ENCODE measurements at places on chromosomes 11 and 22.

DNA sequence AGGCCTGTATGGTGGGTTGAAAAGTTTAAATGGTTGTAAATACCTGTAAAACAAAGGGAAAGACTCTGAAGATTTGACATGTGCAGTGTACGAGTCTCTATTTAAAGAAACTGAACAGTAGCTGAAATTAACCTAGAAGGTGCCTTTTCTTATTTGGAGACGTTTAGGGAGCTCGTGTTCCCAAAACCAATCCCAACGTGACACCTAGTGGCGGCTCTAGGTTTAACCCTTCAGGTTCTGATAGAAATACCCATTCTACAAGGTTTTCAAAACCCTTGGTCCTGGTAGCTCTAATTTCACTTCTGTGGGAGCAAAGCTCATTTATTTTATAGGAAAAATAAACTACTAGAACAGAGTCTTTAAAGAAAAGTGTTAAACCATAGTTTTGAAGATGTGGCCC lies 258.3 kb downstream of the LRRC4C start:
- peak; percentile 16 for DNase-seq

- DNase-seq = peak; percentile 40
Measured at GRCh38 chr11:10540546-10540914, 457 bp downstream of the RNF141 start.

GRCh38 chr11:89021339-89021738 lies 44.4 kb downstream of the GRM5 start:
- no peak for DNase-seq

GRCh38 chr11:11512502-11512901 lies 109.3 kb downstream of the GALNT18 start:
- DNase-seq = no peak

DNA sequence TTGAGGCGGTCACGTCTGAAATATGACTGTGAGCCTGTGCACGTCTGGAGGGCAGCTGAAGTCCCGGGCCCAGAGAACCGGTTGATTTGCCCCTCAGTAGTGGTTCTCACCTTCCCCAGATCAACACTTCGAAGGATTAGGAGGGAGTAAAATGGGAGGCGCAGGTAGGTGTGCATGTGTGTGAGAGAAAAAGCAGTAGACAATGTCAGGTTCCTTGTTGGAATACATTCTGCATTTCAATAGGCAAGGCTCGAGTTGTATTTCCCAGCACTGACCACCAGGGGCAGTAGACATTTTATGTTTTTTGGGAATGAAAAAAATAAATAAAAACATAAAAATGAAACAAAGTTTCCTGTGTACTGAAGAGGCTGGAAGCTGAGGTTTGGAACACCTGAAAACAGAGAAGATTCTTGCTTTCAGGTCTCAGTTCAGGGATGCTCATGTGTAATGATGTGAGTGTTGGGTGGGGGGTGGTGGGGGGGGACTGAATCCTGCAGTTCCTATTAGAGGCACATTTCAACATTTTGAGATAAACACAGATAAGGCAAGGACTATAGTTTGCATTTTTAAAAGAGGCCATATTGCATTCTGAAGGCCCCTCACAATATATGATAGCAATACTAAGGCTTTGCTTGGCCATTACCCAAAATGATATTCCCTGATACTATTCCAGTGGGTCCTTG lies 333.9 kb downstream of the CADM1 start:
- DNase-seq = no peak

- DNase-seq = no peak
Measured at GRCh38 chr11:65215441-65216076, 33.8 kb downstream of the CAPN1 start.

- DNase-seq = peak; percentile 37
Measured at GRCh38 chr22:29343313-29343805, 27.9 kb upstream of the RASL10A start.

- DNase-seq = no peak
Measured at GRCh38 chr22:45731798-45732495, 60.3 kb downstream of the ATXN10 start.

- DNase-seq = no peak
Measured at GRCh38 chr11:24478718-24479117, 18.1 kb upstream of the LUZP2 start.

GRCh38 chr22:38733329-38733723 lies 22.5 kb downstream of the SUN2 start:
- DNase-seq = peak; percentile 10

- peak; percentile 61 for DNase-seq
Measured at GRCh38 chr22:20013382-20013871, 3.2 kb downstream of the ARVCF start.

- no peak for DNase-seq
Measured at GRCh38 chr22:48804811-48805301, 1022.8 kb downstream of the BRD1 start.

DNA sequence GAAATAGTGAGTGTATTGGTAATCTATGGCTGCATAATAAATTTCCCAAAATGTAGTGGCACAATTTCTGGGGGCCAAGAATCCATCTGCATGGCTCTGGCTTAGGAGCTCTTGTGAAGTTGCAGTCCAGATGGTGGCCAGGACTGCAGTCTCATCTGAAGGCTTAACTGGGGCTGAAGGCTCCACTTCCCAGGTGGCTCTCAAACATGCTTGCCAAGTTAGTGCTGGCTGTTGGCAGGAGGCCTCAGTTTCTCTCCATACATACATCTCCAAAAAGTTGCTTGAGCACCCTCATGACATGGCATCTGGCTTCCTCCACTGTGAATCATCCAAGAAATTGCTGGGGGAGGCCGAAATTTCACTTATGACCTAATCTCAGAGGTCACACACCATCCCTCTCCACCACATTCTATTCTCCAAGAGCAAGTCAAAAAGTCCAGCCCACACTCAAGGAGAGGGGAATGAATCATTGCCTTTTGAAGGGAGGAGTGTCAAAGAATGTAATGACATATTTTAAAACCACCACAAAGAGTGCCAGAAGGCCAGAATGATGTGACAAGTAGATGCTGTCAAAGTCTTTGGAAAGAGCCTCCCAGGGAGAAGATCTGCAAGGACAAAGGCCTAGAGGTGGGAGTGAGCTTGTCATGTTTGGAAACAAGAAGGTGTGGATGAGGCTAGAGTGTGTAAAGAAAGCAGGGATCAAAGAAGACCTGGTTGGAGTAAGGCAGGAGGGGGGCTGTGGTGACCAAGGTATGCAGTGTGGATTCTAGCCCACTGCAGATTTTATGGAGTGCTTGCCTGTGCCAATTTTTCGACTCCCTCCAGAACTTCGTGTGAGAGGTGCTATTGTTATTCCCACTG lies 566.2 kb downstream of the MIAT start:
- no peak for DNase-seq

DNA sequence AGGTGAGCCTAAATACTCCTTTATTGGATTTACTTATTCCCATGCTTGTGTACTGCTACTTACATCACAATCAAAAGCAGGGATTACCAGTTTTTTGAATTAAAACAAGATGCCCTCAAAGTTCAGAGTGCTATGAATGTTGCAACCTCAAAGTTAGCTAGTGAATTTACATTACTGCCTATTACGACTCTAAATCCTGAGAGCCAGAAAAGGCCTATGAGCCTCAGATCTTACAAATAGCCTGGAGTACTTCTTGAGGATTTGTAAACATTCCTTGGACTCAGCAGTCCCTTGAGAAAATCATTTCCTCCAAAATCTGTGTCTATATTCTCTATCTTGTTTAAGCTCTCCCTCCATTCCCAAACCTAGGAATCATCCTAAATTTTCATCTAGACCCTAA lies 25.5 kb downstream of the CHORDC1 start:
- DNase-seq = no peak

GRCh38 chr11:36454551-36454940 lies 55.5 kb downstream of the TRAF6 start:
- DNase-seq = no peak

- peak; percentile 18 for DNase-seq
Measured at GRCh38 chr11:9459667-9460321, 1.0 kb upstream of the ZNF143 start.

- DNase-seq = no peak
Measured at GRCh38 chr11:71996946-71997345, 1.8 kb upstream of the IL18BP start.

DNA sequence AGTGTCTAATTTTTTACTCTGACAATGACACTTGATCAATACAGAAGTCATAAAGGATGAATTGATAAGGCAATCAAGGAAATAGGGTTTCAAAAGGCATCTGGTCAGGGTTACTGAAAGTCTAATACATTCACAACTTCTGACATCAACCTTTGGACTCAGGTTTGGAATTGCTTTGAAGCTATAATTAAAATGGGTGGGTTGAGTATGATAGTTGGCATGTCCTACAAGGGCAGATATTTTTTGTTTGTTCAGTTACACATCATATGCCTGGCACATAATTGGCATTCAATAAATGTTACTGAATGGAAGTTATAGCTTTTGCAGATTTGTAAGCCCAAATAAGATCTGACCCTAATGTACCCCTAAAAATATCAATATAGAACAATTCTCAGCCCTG lies 7.3 kb upstream of the FUT4 start:
- DNase-seq = no peak

GRCh38 chr11:128412847-128413791 lies 174.2 kb downstream of the ETS1 start:
- no peak for DNase-seq

DNA sequence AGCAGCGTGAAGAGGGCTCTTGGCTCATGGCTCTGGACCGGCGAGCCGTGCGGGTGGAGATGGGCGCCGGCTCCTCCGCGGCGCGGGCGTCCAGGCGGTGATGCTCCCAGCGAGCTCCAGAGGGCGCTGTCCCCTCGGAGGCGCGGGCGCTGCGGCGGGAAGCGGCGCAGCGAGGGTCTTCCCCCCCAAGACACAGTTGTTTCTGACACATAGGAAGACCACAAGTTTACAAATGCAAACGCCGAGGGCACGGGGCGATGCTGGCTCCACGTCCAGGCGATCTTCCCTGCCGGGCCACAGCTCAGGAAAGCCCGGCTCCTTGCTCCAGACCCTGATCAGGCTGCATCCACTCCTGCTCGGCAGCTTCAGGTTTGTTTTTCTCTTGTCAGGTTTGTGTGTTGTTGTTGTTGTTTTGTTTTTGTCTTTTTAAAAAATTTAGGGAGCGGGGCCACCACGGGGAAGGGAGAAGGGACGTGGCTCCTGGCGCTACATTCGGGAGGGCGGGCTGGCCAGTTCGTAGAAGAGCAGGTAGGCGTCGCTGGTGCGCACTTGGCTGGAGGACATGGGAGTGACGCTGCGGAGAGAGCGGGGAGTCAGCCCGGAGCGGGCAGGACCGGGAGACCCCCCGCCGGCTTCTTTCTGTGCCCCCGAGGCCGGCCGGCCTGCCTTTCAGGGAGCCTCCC lies 10.0 kb upstream of the MFRP start:
- peak; percentile 36 for DNase-seq

DNA sequence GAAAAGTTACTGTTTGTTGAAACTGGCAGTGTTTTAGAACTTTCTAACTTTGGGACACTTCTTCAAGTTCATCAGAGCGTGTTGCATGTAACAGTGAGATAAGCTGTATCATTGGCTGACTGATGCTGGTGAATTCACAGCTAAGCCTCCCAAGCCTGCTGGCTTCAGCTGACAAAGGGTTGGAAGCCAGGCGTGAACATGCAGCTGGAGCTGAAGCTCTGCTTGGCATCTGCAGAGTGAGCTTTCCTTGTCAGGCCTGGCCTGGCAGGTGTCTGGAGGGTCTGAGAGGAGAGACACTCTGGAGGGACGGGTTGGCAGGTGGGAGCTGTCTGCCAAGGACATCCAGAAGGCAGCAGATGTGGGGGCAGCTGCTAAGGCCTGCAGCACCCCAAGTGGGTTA lies 1.5 kb downstream of the AMPD3 start:
- DNase-seq = peak; percentile 15

GRCh38 chr22:36478966-36479365 lies 2.5 kb downstream of the TXN2 start:
- no peak for DNase-seq

DNA sequence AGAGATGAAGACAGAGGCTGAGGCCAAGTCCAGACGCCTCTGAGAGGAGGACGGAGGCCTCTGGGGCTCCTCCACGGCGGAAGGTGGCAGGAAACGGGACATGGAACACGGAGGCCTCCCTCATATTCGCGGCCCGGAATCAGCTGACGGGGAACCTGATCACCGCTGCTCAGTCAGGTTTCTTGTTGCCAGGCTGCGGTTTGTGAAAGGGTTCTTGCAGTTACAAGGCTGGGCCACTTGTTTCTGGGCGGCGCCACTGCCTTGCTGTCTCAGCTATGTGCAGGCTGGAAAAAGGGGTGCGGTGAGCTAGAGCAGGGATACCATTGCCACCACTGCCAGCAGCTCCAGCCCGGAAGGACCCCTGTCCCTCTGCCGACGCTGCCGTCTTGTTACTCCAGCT lies 10.0 kb upstream of the MMP1 start:
- peak; percentile 11 for DNase-seq

DNA sequence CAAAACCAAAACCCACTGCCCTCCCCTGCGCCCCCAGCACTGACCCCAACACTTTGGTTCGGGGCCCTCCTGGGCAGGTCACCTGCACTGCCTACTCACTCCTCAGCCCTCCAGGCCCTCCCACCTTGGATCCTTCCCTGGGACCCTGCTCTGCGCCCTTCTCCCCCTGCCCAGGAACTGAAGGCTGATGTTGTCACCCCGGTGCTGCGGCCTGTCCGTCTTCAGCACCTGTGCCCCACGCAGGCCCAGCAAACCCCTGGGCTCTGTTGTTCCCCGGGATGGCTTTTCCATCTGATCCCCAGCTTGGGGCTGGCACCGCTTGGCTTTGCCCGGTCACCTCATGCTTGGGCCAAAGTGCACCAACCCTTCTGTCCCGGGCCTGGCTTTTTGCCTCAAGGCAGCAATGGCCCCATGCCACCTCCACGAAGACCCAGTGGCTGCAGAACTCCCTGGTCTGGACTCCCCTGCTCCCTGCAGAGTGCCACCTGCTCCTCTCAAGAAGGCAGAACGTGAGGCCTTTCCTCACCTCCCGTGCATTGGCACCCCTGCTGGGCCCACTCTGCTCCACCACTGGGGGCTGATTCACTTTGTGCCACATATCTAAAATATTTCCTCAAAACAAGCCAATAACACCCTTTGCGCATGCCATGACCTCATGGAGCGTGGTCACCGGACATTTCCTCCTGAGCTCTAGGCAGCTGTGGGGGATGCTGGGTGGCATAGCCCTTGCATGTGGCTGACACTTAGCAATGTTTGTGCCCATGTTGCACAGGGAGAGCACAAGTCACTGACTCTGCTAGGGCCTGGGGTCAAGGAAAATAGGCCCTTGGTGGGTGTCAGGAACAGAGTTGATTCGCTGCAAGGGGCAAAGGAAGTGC lies 8.8 kb downstream of the PPM1F start:
- no peak for DNase-seq

GRCh38 chr11:78424334-78425270 lies 7.0 kb upstream of the GAB2 start:
- DNase-seq = no peak
